ENCODE measurements at places on chromosomes 1 and 21. TPM values are rescaled to one million over a fixed set of nuclear protein-coding genes. Genes with fewer than 3 reads are reported as not detected.

GRCh38 chr1:1299686-1300351 is 7.9 kb downstream of the ACAP3 start:
- no peak for DNase-seq

DDOST gene
- 254 TPM for total RNA-seq

IFI44 gene
- total RNA-seq, result 115 TPM

- no peak for DNase-seq
These were observed 41.5 kb downstream of the LRRC3 start for GRCh38 chr21:44496564-44497550.

LMOD1 gene
- total RNA-seq, result 0.13 TPM

- no peak for DNase-seq
These were observed 538.0 kb downstream of the LTN1 start for GRCh38 chr21:28454564-28455252.

DNA sequence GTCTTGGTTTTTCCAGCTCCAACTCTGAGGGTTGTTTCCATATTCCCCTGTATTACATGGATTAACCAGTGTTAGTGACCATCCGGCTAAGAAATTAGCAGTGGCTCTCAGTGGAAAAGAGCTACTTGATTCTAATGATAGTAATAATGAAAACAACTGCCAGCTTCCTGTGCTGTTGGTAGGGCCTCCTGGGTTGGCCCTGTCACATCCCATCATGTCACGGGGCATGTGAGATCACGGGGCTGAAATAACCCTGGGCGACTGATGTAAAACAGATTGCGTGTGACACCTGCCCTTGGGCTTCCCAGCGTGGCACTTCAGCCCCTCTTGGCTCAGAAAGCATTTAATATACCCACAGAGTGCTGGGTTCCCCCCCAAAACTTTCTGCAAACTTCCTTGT is 149.0 kb downstream of the ROR1 start:
- DNase-seq, result no peak
